ENCODE measurements at places on chromosomes 1 and 21.
A peak's percentile ranks its signal among the peaks of the same experiment; 100 is the strongest.

DNA sequence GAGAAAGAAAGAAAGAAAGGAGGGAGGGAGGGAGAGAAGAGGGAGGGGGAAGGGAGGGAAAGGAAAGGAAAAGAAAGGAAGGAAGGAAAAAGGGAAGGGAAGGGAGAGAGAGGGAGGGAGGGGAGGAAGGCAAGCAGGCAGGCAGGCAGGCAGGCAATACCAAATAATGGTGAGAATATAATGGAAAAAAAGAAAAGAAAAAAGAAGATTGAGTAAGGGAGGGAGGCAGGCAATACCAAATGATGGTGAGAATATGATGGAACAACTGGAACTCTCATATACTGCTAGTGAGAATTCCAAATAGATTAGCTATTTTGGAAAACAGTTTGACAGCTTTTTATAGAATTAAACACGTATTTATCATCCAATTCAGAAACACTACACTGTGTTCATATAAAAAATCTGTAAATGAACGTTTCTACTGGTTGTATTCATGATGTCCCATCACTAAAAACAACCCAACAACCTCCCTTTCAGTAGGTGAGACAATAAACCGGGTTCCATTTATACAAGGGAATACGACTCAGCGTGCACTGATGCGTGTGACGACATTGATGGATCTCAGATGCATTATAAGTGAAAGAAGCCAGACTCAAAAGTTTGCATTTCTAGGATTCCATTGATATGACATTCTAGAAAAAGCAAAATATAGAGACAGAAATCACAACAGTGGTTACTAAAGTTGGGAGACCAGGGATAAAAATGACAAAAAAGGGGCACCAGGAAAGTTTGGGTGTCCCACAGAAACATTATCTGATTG is 226.4 kb downstream of the DSCAM start:
- no peak for DNase-seq

- no peak for DNase-seq
These were observed 1.6 kb downstream of the KDM1A start for GRCh38 chr1:23020706-23021405.

DNA sequence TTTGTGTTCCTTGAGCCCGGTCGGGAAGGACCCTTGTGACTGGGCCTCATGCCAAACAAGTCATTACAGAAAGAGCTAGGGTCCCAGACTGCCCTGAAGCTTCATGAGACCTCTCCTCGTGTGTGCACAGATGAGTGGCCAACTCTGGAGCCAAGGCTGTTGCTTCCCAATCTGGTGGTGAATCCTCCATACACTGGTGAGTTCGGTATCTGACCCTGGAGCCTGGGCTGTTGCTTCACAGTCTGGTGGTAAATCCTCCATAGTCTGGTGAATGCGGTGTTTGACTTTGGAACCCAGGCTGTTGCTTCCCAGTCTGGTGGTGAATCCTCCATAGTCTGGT is 737.8 kb downstream of the MATN1 start:
- DNase-seq, result no peak

DNA sequence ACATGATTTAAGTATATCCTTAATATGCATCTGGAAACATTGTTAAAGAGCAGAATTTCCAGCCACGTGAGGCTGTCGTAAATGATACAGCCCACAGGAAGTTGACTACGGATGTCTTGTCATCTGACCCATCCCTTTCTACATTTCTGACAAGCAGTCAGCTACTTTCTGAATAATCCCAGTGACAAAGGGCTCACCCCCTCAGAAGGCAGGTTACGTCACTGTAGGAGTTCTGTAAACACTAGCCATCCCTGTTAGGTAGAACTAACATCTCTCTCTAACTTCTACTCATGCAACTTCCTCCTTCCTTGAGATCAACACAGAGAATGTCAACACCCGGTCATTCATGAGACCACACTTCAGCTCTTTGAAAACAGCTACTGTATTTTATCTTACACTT is 259.2 kb downstream of the GREM2 start:
- DNase-seq, result no peak

- DNase-seq, result no peak
These were observed 23.2 kb upstream of the SLC2A1 start for GRCh38 chr1:42981871-42982270.

DNA sequence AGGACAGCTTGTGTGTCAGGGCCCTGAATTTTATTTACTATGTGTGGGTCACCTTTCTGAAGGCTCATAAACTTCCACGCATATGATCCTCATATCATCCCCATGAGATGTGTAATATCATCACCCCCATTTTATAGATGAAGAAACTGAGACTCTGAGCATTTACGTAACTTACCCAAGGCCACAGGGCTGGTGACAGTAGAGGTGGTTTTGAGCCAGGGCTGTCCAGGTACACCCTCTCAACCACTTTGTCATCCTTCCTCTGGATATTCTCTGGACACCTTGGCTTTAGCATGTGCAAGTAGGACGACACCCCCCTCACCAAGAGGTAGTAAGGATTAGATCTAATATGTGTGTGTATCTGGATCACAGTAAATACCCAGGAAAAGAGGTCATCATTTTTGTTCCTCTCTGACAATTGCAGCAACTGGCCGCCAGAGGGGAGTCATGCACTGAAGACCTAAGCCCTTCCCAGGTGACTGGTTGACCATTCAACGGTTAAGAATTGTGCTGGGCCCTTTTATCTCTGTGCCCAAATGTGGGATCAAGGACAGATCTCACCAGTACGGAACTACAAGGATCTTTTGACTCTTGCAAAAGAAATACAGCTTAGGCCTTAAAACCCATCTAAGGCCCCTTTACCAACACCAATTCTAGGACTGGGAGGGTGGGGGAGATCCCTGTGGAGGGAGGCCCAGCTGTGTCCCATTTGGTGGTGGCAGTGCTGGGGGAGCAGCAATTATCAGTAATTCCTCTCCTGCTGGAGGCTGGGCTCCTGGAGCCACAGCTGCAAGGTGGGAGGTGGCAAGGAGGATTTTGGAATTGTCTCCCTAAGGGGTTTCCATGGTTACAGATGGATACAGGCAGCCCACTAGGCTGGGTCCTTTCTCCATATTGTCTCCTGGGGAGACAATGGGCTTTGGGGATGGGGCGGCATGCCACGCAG is 13.7 kb upstream of the E2F2 start:
- DNase-seq, result peak; percentile 75

GRCh38 chr21:18661842-18662241 is 258.3 kb upstream of the TMPRSS15 start:
- no peak for DNase-seq

DNA sequence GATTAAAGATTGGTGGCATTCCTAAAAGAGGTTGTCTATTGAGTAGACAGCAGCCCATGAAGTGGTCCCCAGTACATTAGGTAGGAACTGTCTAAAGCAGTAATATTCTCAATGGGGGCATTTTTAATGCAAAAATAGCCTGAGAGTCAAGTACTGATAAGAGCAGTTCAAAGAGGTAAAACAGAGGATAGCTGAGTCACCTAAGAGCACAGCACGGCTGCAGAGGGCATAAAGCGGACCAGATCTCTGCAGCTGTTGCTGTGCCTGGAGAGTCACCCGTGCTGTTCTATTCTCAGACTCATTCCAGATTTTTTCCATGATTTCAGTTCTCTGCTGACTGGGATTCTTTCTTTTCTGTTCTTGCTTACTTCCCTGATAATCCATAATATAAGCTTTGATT is 313.2 kb downstream of the OLFM3 start:
- DNase-seq, result no peak

DNA sequence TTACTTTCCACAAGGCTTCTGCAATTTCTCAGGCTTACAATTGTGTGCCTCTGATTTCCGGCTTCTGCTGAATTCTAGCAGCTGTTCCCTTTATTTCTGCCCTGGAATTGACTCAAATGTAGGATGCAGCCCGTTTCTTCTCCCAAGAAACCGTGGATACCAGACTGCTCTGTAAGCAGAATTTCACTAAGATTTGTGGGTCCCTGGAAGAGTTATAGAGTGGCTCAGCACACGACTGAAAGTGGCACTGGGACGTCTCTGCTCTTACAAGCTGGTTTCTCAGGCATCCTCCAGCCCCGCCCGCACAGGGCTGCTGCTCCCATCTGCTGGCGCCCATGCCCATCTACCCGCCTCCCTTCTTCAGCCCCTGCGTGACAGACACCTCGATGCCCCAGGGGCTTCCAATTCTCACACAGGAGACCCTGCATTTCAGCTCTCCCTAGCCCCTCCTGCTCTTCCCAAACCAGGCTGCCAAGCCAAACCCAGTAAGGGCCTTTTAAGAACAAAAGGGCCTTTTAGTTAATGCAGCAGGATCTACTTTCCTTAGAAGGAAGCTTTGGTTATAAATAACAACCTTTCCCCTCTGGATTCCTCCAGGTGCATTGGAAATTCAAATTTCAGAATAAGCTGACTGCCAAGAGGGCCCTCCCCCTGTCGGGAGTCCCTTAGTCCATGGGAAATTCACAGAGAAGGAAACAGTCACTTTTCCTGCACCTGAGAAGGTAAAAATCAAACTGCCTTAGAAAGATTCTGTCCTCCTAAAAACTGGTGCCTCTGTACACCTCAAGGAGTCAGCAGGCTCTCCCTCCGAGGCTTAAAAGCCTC is 45.4 kb upstream of the TENT5B start:
- DNase-seq, result no peak

DNA sequence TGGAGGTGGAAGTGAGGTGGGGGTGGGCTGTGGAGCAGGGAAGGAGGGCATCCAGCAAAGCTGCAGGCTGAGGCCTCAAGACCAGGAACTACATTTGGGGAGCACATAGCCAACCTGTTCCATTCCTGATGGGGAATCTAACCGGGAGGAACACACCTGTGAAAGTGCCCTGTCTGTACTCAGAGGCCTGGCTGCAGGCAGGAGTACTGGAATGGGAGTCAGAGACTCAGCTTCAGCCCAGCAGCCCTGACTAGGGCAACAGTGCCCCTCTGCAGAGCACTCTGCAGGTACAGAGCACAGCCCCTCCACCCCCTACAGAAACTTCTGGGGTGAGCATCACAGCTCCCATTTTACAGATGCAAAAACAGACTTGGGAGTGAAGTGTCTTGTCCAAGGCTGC is 126.4 kb downstream of the DMRTB1 start:
- no peak for DNase-seq

- DNase-seq, result no peak
These were observed 257.2 kb upstream of the AJAP1 start for GRCh38 chr1:4397196-4397595.

- peak; percentile 80 for DNase-seq
These were observed 84.8 kb downstream of the KCND3 start for GRCh38 chr1:111904478-111905218.

GRCh38 chr1:206970446-206970845 is at the start of gene FCAMR:
TSS of gene FCAMR (minus strand) at chr1:206970460. CDS start at chr1:206970125, 335 bp downstream.
- DNase-seq, result no peak

DNA sequence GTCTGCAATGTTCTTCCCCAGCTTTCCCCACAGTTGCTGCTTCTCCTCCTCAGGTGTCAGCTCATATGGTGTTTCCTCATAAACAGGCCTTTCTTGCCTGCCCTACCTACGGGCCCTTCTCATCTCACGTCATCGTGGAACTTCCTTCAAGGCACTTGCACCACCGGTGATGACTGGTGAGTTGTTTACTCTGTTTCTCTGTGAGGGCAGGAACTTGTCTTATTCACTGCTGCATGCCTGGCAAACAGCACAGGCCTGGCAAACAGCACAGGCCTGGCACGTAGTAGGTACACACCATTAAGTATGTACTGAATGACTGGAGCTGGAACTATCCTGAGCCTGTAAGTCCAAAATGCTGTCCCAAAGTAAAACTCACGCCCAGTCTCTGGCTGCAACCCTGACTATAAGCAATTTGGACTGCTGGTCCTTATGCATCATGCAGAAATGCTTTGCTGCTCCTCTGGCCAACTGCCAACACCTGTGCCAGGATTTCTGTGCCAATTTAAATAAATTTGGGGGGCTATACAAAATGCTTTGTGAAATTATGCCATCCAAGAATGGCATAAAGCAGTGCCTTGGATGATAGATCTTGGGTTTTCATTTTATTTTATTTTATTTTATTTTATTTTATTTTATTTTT is 25.7 kb downstream of the STK40 start:
- no peak for DNase-seq

DNA sequence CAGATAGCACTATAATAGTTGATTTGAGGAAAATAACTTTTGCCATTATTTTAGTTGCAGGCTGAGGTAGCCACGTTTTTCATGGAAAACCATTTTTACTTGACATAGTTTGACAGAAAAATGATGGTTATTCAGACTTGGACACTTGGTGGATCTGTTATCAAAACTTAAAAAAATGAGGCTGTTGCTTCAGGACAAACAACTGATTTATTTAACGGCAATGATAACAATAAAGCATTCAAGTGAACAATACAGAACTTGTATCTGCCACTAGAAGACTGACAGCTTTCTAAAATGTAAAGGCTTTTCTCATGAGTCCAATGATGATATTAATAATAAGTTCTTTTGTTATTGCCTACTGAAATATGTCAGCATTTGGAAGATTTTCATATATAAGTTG is 322.9 kb downstream of the BRINP3 start:
- DNase-seq, result no peak

DNA sequence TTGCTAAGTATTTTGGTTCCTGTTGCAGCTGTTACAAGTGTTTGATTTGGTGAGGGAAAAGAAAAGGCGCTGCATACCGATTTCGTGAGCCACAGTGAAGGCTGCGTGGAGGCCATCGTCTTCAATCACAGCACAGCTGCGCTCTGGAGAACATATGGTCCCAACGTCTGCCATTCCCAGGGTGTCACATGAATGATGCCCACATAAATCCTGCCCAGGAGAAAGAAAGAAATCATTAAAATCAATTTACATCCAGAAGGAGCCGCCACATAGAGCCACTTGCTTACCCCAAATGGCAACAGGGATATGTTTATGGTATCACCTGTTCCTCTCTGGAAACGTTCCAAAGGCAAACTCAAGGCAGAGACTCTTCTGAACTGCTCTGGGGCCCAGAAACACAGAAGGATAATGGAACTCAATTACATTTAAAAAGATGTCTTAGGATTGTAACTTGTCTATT is 12.2 kb downstream of the ADAMTS5 start:
- DNase-seq, result no peak

- no peak for DNase-seq
These were observed 15.6 kb downstream of the DDAH1 start for GRCh38 chr1:85449356-85449755.

DNA sequence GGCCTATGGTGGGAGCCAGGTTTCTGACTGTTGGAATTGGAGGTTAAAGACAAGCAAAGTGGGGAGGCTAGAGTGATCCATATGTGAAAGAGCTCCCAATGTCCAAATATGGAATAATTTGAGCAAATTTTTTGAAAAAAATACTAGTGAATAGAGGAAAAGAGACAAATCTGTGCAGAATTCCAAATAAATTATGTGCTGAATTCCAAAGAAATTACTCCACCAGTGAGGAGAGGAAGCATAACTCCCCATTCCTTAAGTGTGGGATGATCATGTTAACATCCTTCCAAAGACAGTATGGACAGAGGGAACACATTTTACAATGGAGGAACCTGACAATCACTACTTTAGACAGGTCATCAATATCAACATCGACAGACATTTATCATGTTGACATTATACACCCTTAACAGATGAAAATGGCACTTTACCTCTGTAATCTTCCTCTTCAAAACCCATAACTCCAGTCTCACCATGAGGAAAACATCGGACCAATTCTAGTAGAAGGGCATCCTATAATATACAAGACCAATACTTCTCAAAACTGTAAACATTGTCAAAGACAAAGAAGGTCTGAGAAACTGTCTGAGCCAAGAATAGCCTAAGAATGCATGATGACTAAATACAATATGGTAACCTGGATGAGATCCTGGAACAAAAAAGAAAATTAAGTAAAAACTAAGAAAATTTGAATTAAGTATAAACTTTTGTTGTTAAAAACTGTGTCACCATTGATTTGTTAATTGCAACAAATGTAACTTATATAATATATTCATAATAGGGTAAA is 71.5 kb upstream of the RGS4 start:
- no peak for DNase-seq
